Activated B cell treated with CpG ODN at 0.5 μM for 24 hours (primary cell): ENCODE measurements at places on chromosomes 3 and 15.

DNA sequence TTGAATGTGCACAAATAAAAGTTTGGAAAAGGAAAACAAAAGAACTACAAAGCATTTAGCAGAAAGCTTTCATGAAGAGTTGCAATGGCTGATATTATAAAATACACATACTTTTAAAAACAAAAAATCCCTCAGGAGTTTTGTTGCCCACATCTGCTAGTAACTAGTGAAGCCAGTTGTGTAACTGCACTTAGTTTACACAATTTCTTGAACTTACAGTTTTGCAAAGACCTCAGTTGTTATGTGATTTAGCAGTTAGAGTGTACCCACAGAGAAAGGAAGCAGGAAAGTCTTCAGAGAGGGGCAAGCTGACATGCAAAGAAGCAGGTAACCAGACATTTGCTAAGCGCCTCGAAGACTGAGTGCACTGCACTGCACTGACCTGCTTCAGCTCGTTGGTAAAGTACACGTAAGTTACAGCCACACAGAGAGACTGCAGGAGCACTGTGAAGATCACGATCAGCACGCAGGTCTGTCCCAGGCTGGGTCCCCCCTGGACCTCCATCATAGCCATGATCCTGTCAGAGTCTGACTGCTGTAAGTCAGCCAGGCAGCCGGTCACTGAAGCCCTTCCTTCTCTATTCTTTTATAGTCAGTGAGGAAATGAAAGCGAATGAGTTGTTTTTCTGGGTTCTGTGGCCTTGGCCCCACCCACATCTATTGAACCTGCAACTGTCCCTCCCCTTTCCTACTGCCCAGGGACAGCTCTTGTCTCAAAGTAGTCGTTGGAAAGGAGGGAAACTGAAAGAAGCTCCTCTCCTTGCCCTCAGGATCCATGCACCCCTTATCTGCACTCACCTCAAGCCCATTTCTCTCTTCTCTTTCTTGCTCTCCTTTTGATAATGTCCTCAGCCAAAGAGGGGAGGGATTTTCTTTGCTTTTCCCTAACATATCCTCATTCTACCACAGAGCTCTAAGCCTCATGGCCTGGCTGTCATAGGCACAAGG is at the start of gene TNFSF10:
Gene TNFSF10 (minus strand): TSS at position 560 of the 948 bp plus-strand sequence. CDS start 46 bp downstream, at position 514.
- peaks cover 3% of the 10 kb centered on the region for H3K36me3 ChIP-seq
- peaks cover 51% of the 10 kb centered on the region for H3K4me1 ChIP-seq
- H3K27me3 ChIP-seq: no peaks in the 10 kb centered on the region

GRCh38 chr3:24017305-24017704 is 72.2 kb downstream of the NR1D2 start:
- H3K4me1 ChIP-seq: no peaks in the 10 kb centered on the region
- peaks cover 4% of the 10 kb centered on the region for H3K27me3 ChIP-seq
- H3K4me3 ChIP-seq: no peak overlapping the region
- DNase-seq: no peak
- no peaks in the 10 kb centered on the region for H3K36me3 ChIP-seq
- no peak overlapping the region for H3K27ac ChIP-seq

GRCh38 chr15:25684521-25685431 is 178.4 kb downstream of the ATP10A start:
- H3K27ac ChIP-seq: no peak overlapping the region
- H3K36me3 ChIP-seq: no peaks in the 10 kb centered on the region
- no peaks in the 10 kb centered on the region for H3K27me3 ChIP-seq
- H3K4me1 ChIP-seq: no peaks in the 10 kb centered on the region
- no peak for DNase-seq

GRCh38 chr3:116188231-116188785 is 257.0 kb downstream of the LSAMP start:
- H3K36me3 ChIP-seq: no peaks in the 10 kb centered on the region
- DNase-seq: no peak
- no peaks in the 10 kb centered on the region for H3K27me3 ChIP-seq
- H3K4me1 ChIP-seq: no peaks in the 10 kb centered on the region
- no peak overlapping the region for H3K27ac ChIP-seq

DNA sequence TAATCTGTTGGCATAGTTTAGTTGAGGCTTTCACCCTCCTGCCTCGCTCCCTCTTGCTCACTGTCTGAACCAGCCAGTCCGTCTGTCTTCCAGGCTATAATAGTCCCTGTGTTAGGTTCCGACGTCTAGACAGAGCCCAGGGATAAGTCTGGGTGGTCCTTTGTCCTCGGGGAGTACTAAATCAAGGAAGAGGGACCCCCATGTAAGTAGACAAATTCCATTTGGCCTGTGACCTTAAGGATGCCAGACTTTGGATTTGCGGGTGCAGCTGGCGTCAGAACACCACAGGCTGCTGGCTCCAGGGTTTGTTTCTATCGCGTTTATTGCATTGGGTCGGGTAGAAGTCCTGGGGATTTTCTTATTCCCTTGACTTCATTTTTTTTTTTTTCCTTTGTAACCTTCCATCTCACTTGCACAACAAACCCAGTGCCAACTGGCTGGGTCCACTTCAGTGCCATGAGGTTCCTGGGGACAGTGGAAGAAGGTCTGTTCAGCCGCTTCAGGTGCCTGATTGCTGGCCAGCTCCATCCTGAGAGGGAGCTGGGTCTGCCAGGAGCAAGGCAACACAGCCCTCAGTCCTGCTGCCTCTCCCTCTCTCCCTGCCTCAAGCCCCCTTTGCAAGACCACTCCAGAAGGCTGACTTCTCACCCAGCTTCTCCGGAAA is 95.4 kb upstream of the KLHL25 start:
- no peaks in the 10 kb centered on the region for H3K4me1 ChIP-seq
- no peak overlapping the region for H3K4me3 ChIP-seq
- DNase-seq: no peak
- H3K27me3 ChIP-seq: peaks cover 13% of the 10 kb centered on the region
- H3K27ac ChIP-seq: no peak overlapping the region

DNA sequence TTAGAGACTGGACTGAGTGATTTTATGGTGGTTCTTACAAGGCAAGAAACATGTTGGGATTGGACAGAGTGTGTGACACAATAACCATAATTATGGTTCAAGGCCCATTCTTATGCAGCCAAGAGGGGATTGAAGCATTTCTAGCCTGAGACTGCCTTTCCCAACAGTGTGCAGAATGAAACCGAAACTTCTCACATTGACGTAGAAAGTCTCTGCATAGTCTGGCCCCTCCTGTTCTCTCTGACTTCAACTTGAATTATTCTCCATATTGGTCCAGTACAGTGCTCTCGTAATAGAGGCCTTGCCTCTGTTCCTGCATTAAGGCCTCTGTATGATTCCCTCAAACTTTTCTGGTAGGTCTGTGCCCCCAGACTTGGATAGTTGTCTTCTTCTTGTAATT is 138.3 kb downstream of the DIPK2A start:
- no peak for DNase-seq
- no peak overlapping the region for H3K27ac ChIP-seq
- no peaks in the 10 kb centered on the region for H3K36me3 ChIP-seq

- no peak overlapping the region for H3K4me3 ChIP-seq
- H3K27me3 ChIP-seq: no peaks in the 10 kb centered on the region
- H3K4me1 ChIP-seq: peaks cover 15% of the 10 kb centered on the region
- no peaks in the 10 kb centered on the region for H3K36me3 ChIP-seq
- no peak overlapping the region for H3K27ac ChIP-seq
These were observed 251.0 kb upstream of the TLE3 start for GRCh38 chr15:70348581-70349344.

DNA sequence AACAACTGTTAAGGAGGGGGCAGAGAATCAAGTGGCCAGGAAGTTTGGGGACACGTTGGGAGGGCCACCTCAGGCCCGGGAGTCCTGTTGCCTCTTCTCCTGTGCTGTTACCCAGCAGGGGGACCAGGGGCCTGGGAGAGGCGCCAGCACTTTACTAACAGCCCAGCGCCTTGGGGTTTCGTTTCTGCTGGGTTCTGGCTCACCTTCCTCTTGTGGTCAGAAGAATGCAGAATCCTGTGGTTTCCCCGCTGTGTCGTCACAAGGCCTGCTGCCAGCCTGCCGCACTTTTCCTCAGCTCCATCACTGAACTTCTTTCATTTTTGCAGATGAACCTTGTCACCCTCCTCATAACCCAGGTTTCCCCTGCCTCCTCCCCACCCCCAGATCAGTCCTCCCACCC is 67.7 kb downstream of the SLC30A4 start:
- H3K36me3 ChIP-seq: no peaks in the 10 kb centered on the region
- peaks cover 44% of the 10 kb centered on the region for H3K4me1 ChIP-seq
- H3K27ac ChIP-seq: peak overlapping the region; percentile 72
- H3K4me3 ChIP-seq: peak overlapping the region; percentile 58
- H3K27me3 ChIP-seq: no peaks in the 10 kb centered on the region

DNA sequence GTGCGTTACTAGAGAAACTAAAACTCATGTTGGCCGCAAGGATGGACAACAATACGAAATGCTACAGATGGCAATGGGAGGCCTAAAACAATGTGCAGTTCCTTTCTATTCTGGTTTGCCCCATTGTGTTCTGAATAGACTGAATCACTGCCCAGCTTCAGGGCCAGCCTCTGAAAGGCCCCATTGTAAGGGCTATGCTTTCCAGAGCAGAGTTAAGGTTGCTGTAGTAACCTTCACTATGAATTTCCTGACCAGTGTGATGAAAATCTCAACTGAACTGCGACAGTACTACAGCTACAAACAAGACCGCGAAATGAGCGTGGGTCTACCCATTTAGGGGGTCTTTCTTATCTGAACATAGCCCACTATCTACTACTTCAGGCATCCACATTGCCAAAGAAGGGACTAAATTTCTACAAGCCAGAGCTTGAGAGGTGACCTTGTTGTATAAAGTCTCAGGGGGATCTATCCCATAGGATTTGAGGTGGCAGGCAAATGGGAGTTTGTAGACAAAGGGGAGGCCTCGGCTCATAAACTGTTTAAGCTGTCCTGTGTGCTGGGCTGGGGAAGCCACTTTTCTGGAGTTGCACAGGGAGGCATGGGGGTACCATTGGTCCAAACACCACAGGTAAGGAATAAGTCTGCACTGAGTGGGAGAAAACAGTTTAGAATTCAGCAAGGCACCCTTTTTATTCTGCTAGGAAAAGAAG is 80.1 kb downstream of the MYO1E start:
- DNase-seq: no peak
- peak overlapping the region; percentile 8 for H3K4me3 ChIP-seq
- H3K27ac ChIP-seq: peak overlapping the region; percentile 30
- no peaks in the 10 kb centered on the region for H3K27me3 ChIP-seq
- H3K4me1 ChIP-seq: peaks cover 71% of the 10 kb centered on the region
- peaks cover 3% of the 10 kb centered on the region for H3K36me3 ChIP-seq

DNA sequence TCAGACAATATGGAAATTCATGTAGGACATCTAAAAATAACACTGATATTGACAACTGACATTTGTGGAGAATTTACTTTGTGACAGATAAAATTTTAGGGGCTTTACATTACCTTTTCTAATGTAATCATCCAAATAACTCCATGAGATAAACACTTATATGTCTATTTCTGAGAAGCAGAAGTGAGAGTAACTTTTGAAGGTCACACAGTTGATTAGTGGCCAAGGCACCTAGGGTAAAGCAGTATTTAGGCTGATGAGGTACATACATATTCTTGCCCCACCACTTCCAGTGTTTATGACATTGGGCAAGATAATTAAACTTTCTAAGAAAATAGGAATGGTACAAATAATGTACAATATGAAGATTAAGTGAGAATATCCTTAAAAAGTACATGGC is 248.4 kb downstream of the CPNE4 start:
- no peak overlapping the region for H3K27ac ChIP-seq
- H3K4me1 ChIP-seq: no peaks in the 10 kb centered on the region
- H3K36me3 ChIP-seq: no peaks in the 10 kb centered on the region
- peaks cover 4% of the 10 kb centered on the region for H3K27me3 ChIP-seq

- H3K36me3 ChIP-seq: no peaks in the 10 kb centered on the region
- H3K27me3 ChIP-seq: no peaks in the 10 kb centered on the region
- DNase-seq: no peak
These were observed 113.5 kb upstream of the CHL1 start for GRCh38 chr3:83096-83495.

- no peak overlapping the region for H3K27ac ChIP-seq
- H3K4me3 ChIP-seq: no peak overlapping the region
- no peaks in the 10 kb centered on the region for H3K27me3 ChIP-seq
- no peaks in the 10 kb centered on the region for H3K36me3 ChIP-seq
These were observed 72.4 kb downstream of the BFSP2 start for GRCh38 chr3:133472242-133472641.

DNA sequence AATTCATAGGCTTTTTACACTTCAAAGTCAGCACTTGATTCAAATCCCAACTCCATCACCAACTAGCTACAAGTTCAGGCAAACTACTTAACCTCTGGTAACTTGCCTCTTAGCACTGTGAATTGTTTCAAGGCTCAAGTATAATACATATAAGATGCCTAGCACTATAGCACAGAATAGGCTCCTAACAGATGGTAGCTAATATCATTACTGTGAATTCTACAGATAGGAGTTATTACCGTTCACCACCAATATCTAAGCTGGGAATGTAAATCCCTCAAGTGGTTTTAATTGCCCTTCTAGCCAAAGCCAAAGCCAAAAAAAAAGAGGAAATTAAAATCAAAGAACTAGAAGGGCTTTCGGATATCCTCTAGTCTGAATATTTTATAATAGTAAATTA is 15.4 kb downstream of the DLG1 start:
- peaks cover 13% of the 10 kb centered on the region for H3K4me1 ChIP-seq
- H3K27me3 ChIP-seq: no peaks in the 10 kb centered on the region
- no peak overlapping the region for H3K4me3 ChIP-seq
- H3K36me3 ChIP-seq: peaks cover 55% of the 10 kb centered on the region

DNA sequence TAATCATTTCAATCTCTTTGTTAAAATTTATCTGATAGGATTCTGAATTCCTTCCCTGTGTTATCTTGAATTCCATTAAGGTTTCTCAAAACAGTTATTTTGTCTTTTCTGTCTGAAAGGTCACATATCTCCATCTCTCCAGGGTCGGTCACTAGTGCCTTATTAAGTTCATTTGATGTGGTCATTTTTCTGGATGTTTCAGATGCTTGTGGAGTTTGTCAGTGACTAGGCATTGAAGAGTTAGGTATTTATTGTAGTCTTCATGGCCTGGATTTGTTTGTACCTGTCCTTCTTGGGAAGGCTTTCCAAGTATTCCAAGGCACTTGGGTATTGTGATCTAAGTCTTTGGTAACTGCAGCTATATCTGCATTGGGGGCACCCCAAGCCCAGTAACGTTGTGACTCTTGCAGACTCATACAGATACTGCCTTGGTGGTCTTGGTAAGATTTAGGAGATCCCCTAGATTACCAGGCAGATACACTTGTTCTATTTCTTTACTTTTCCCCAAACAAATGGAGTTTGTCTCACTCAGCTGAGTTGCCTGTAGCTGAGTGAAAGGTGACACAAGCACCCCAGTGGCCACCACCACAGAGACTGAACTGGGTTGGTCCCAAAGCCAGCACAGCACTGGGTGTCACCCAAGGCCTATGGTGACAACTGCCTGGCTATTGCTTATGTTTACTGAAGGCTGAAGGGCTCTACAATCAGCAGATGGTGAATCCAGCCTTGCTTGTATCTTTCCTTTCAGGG is 18.9 kb upstream of the SLC27A2 start:
- H3K4me3 ChIP-seq: no peak overlapping the region
- H3K27ac ChIP-seq: no peak overlapping the region
- no peaks in the 10 kb centered on the region for H3K36me3 ChIP-seq

GRCh38 chr3:197809356-197810020 is 18.4 kb downstream of the LRCH3 start:
- peak overlapping the region; percentile 55 for H3K27ac ChIP-seq
- H3K4me1 ChIP-seq: peaks cover 39% of the 10 kb centered on the region
- no peak overlapping the region for H3K4me3 ChIP-seq
